Right renal pelvis (tissue), 4 donors: ENCODE measurements at places on chromosomes 12 and 14.

- no peak for DNase-seq
Observed at GRCh38 chr14:20799892-20800544, 2.6 kb downstream of the RNASE1 start.

DNA sequence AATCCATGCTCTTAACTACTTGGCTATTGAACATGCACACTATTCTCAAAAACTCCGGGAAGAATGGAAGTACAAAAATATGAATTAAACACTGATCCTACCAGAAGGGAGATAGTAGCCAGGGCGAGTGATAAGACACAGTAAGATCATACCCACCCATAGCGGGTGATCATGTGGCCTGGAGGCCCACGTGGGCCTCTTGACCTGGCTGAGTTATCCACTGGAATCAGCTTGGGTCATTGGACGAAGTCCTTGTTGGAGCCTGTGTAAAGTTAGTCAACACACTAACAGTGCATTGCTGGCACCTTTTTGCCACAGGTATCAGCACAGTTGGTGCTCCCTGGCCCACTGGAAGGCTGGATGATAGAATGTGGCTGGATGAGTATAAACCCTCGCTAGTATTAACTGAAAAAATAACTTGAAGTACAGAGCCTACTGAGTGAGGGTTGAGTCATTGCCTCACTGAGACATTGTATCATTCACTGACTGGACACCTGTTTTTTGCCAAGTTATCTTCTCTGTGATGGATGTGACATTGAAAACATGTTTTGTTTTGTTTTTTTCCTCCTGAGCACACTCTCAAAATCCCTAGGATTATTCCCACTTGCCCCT lies 149.2 kb upstream of the FUT8 start:
- no peak for DNase-seq

GRCh38 chr12:85405781-85406522 lies 125.9 kb downstream of the ALX1 start:
- DNase-seq: no peak

GRCh38 chr14:94685681-94686485 lies 73.7 kb downstream of the SERPINA3 start:
- DNase-seq: no peak

- DNase-seq: no peak
Observed at GRCh38 chr12:131598717-131599116, 112.2 kb upstream of the SFSWAP start.

DNA sequence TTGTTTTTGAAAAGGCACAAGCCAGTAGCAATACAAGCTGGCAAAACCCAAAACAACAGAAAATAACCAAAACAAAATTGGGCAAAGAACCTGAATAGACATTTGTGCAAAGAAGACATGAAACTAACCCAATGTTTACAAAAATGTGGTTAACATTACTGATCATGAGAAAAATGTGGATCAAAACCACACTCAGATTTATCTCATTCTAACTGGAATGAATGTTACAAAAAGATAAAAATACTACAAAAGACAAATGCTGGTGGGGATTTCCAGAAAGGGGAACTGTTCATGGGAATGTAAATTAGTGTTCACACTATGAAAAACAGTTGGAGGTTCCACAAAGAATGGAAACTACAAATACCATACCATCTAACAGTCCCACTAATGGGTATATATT lies 26.6 kb downstream of the ASCL4 start:
- no peak for DNase-seq
